ENCODE measurements at places on chromosomes 1 and 21.

DNA sequence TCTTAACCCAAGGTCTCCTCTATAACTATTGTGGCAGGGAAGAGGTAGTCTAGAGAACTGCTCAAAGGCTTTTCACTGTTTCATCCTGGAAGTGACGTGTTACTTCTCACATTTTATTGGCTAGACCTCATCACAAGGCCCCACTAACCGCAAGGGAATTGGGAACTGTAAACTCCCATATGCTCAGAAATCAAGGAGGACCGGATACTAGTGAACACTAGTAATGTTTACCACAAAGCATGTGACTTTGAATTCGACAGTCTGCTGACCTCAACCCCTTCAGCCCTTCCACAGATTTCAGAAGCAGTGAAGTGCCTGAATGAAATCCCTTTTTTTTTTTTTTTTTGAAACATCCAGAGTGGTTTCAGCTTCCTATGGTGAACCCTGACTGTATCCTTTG, 3.4 kb upstream of the EEIG2 start:
- DNase-seq = no peak

- DNase-seq = no peak
Measured at GRCh38 chr1:232983375-232983774, 33.0 kb downstream of the NTPCR start.

DNA sequence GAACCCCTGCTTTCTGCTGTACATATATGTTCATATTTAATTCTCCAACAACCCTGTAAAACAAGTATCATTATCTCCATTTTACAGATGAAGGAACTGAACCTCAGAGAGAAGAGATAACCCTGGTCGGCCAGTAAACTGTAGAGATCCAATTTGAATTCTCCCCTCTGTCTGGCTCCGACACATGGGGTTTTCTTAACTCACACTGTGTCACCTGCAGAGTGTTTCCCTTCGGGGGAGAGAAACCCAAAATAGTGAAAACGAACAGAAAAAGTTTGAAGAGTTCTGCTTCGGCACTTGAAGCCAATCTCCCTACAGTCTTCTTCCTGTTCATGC, 17.4 kb upstream of the BCAR3 start:
- no peak for DNase-seq

- DNase-seq = no peak
Measured at GRCh38 chr1:170156594-170156993, 10.8 kb downstream of the NTMT2 start.

DNA sequence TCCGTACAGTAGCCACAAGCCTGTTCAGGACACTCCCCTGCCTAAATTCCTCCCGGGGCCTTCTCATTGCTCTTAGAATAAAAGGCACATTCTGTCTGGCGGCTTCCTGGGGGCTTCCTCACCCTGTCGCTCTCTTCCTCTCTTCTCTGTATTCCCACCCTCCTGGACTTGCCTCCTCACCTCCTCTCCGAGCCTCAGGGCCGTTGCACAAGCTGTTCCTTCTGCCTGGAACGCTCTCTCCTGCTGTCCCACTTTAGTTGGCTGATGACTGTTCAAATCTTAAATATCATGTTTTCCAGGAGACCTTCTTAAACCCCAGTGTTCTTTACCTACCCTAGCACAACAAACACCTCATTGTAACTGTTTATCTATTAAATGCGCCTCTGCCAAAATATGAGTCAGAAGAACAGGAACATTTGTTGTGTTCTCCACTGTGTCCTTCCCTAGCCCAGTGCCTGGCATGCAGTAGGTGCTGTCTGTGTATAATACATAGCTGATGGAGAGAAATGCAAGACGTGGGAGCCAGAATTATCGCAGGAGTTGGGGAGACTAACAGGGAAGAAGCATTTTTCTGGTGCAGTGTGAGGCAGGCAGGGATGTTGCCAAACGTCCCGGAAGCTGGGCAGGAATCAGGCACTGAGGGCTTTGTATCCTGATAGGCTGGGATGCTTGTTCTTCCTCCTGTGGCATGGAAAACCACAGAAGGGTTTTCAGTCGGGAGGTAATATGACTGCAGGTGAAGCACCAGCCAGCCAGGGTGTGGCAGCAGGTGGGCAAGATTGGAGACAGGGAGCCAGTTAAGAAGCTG, 24.1 kb upstream of the THRAP3 start:
- no peak for DNase-seq

DNA sequence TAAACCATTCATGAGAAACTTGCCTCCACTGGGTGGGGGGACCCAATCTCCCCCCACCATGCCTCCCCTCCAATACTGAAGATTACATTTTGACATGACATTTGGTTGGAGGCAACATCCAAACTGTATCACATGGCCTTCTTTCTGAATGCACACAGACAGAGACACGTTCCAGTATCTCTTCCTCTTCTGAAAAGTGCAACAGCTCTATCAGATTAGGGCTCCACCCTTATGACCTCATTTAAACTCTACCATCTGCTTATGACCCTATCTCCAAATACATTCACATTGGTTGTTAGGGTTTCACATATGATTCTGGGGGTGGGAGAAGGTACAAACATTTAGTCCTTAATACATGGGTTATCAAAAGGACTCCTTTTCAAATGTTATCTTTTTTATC, 481.8 kb upstream of the NFIA start:
- no peak for DNase-seq

DNA sequence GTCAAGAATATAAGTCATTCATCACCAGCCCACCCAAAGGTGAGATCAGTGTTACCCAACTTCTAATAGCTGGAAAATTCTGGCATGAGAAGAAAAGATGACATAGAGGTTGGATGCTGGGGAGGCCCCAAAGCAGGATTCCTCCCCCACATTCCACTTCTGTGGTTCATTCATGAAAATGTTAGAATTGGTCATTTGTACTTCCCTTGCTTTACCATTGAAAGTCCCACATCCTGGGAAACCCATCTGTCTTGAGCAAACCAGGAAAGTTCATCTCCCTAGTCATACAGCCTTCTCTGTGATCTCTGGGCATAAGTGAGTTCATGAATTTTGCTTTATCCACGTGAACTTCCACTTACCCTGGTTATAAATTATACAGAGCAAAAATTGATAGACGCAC, 66.8 kb downstream of the SERINC2 start:
- DNase-seq = no peak

GRCh38 chr1:67700692-67701410, 15.8 kb downstream of the GADD45A start:
- no peak for DNase-seq

Data from SK-N-MC (cell line).